ENCODE measurements at places on chromosomes 16 and 17.

GRCh38 chr17:6249732-6250131 is 179.6 kb downstream of the WSCD1 start:
- DNase-seq = no peak

GRCh38 chr16:88606148-88606757 is 32.1 kb upstream of the IL17C start:
- no peak for DNase-seq

DNA sequence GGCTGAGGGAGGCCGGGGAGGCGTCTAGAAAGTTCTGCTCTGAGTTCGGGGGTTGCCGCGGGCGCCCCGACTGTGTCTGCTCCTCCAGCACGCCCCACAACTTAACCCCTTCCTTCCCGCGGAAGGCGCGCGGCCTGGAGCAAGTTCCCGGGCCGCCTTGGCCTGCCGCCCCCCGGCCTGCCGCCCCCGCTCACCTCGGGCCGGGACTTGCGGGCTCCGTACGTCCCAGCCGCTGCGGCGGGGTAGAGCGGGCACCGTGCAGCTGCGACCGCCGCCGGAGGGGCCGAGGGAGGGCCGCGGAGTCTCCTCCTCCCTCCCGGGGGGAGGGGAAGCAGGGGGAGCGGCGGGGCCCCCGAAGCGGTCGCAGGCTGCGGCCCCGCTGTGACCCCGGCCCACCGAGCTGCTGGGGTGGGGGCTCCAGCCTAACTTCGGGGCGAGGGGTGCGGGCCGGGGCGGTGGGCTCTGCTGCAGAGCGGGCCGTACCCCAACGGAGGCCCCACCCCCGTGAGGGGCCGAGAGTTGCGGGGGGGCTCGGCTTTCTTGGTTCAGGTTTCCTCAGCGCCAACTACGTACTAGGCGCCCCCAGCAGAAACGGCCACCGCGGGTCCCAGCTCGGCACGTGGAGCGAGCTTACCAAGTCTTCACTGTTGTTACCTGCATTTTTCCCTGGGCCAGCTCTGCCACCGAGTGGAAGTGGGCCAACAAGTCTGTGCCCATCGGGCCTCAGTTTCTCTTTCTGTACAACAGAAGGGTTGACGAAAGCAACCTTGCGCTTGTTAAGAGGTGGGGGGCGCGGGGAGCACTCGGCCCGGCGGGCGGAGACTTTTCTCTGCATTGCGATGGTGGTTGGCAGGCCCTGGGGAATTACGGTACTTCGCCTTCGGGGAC is at the start of gene CCDC102A:
CCDC102A (minus strand) TSS at position 266 of the 888 bp plus-strand sequence. CDS start 7,394 bp downstream, outside the sequence.
- DNase-seq = no peak

DNA sequence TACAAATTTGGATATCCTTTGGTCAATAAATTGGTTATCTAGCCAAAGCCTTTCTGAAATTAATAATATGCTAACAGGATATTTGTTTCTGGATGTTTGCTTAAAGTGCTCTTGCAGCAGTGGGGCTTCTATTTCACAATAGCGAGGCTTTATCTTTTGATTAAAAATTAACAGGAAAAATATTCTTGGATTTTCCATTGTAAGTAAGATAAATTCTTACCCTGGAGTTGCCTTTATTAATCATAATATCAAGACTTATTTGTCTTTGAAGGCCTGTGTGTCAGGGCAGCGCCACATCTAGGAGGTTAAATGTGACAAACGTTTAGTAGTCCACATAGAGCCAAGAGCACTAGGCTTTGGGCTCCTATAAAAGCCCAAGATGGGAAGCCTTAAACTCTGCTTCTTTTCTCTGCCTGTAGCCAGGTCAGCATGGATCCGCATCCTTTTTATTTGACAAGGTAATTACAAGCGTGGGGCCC is 5.3 kb downstream of the TMEM97 start:
- no peak for DNase-seq

GRCh38 chr17:30558686-30559545 is 81.7 kb downstream of the GOSR1 start:
- no peak for DNase-seq

DNA sequence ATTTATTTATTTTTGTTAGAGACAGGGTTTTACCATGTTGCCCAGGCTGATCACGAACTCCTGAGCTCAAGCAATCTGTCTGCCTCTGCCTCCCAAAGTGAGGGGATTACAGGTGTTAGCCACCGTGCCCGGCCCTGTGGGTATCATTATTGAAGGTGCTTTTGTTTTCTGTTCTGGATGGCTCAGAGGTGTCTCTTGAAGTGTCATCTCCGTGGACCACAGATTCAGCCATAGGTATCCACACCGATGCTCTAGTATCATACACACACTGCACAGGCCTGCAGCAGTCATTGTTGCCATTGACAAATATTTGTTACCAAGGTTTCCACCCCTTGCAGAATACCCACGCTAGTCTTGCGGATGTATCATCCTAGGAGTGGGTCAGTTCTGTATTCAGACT is 446.2 kb downstream of the XYLT1 start:
- DNase-seq = no peak

DNA sequence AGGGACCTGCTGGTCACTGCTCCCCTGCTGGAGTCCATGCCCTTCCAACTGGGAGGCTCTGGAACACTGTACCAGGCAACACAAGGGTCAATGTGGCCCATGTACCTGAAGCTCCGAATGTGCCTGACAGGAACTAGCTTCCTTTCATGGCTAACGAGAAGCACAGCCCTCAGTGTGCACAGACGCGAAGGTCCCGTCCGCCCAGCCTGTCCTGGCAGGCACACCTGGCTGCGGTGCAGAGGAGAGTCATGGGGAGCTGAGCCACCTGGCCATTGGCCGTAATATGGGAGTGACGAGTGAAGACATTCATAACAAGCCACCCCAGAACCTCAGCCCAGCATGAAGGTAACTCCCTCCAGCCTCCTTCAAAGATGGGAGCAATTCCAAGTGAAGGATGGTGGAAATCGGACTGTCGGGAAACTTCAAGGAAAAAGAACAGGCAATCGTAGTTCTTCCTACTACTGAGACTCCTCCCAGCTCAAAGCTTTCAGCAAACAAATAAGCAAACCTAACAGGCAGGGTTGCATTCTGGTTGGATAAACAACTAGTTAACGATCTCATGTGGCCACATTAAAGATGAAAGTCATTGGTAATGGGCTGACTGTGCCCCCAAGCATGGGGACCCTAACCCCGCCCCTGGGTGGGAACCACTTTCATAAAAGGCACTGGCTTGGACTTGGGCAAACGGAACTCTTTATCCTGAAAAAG is 13.2 kb downstream of the TMEM11 start:
- no peak for DNase-seq
